ENCODE measurements at places on chromosomes 2 and 18. TPM values are rescaled to one million over a fixed set of nuclear protein-coding genes. Genes with fewer than 3 reads are reported as not detected.
A peak's percentile ranks its signal among the peaks of the same experiment; 100 is the strongest.

- no peak for DNase-seq
Observed at GRCh38 chr2:6441800-6442199, 423.9 kb downstream of the CMPK2 start.

DNA sequence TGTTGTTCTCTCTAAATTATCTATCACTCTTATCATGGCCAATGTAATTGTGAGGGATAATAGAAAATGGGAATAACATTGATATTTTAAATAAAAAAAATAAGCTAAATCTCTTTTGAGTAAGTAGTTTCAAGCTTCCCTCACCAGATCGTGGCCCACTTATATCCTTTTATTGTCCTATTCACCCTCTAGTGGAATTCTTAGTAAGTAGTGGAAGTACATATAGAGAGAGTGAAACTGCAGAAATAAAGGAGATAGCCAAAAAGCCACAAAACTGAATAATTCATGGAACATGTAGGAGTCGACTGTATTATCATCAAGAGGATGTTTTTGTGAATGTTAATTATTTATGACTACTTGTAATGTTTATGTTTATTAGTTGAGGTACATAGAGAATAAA is 66.1 kb upstream of the DTNA start:
- DNase-seq, result peak; percentile 13

DNA sequence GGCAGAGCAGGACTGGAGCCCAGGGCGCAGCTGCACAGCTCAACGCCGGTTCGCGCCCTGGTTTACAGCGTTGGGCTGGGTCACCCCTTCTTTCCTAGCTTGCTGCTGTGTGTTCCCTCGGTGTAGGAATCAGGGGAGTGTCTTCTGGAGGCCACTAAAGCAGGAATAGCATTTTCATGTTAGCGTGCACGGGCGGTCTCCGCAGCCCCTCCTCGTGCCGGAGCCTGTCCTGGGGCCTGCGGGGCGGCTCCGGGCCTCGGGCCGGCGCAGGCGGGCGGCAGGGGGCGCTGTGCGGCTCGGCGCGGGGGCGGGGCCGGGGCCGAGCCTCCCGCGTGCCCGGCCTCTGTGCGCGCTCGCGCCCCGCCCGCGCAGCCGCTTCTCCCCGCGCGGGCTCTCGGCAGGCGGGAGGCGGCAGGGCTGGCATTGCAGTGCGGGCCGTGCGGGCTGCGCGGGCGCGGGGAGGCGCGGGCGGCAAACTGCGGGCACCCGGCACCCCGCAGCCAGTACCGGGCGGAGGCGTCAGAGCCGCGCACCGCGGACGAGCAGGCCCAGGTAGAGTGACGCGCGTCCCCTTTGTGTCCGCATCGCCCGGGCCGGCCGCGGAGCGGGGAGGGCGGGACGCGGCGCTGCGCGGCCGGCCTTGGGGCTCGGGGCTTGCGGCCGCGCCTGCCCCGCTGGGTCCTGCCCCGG is at the start of gene RNF144A:
Gene RNF144A, plus strand, starts transcription at position 342 of the 690 bp plus-strand sequence. CDS start 79,515 bp downstream, outside the sequence.
- DNase-seq, result peak; percentile 82

GRCh38 chr18:48827291-48828193 is 123.2 kb downstream of the SMAD7 start:
- peak; percentile 80 for DNase-seq

GRCh38 chr2:70528929-70529328 is 24.7 kb downstream of the TGFA start:
- DNase-seq, result no peak

GRCh38 chr2:127254386-127254981 is 34.4 kb upstream of the CYP27C1 start:
- peak; percentile 30 for DNase-seq

GRCh38 chr2:28228434-28228995 is 164.1 kb upstream of the FOSL2 start:
- no peak for DNase-seq

GRCh38 chr2:88831071-88831791 is 139.8 kb downstream of the RPIA start:
- DNase-seq, result no peak

DNA sequence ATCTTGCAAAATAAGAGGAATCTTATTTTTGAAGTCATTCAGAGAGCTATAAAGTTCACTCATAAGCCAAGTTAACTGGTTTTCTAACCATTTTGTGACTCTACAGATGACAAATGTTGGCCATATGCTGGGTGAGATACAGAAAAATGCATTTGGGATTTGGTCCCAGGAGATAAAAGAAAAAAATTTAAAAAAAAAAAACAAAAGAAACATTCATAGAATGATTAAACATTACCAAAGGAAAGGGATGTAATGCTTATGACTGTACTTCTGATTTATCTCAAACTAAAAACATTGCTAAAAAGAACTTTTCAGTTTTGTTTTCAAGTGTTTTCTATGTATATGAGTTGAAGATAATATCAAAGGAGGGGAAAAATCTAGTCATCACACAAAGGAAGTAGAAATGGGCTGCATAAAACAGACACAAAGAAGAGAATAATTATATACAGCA is 43.1 kb downstream of the PELI1 start:
- peak; percentile 59 for DNase-seq

GRCh38 chr2:35651688-35652323 is 703.8 kb upstream of the CRIM1 start:
- DNase-seq, result no peak

GRCh38 chr2:50594233-50594632 is 437.7 kb downstream of the NRXN1 start:
- no peak for DNase-seq

The PPP4R1 gene
- 31.8 TPM for polyA plus RNA-seq

The ABCG8 gene
- polyA plus RNA-seq, result 0.04 TPM

The LRATD1 gene
- 0.86 TPM for polyA plus RNA-seq

The HRH4 gene
- not detected for polyA plus RNA-seq
